ENCODE measurements at places on chromosomes 16 and 17.

DNA sequence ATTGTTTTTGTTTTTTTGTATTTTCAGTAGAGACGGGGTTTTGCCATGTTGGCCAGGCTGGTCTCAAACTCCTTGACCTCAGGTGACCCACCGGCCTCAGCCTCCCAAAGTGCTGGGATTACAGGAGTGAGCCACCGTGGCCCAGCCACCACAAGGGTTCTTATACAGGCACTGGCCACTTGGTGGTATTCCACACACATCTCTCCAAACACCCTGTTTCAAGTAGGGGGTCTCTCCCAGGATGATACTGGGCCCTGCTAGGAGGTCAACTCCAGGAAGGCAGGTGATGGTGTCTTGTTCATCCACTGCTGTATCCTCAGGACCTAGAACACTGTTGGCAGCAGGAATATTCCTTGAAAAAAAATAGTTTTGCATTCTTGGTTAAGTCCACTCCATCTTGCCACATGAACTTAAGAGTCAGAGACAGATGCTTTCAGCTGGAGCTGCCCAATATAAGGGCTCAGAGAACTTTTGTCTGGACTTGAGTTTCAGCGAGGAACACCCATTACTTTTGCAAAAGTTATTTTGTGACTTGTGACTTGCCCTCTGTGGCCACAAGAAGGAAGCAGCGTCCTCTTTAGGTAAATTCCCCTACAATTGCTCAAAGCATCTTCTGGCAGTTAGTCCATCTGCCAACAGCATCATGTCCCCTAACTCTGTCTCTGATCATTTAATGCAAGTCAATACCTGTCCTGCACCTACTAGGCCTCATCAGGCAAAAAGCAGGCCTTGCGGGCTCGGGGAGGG lies 7.4 kb upstream of the EEF2K start:
- H3K4me1 ChIP-seq, result peaks cover 32% of the 10 kb centered on the region
- no peaks in the 10 kb centered on the region for H3K27me3 ChIP-seq
- H3K27ac ChIP-seq, result peak overlapping the region; percentile 82
- no peak for DNase-seq
- no peaks in the 10 kb centered on the region for H3K36me3 ChIP-seq

DNA sequence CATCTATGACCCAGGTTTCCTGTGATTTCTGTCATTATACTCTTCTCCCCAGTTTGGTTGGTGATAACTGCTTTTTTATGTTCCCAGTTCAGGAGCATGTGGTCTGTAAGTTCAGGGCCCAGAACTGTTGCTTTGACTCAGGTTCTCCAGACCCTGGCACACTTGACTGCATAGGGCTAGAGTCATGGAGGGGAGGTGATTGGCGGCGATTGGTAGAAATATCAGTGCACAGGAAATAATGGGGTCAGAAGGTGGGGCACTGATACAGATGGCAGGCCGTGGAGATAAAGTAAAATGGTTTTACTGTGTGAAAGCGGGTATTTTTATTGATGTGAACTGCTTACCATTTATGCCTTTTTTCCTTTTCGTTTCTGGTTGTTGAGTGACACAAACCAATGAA lies 28.7 kb downstream of the TAC4 start:
- DNase-seq, result no peak
- H3K4me3 ChIP-seq, result no peak overlapping the region
- no peak overlapping the region for H3K27ac ChIP-seq
- peaks cover 75% of the 10 kb centered on the region for H3K36me3 ChIP-seq

GRCh38 chr16:23155445-23156049 lies 6.3 kb upstream of the USP31 start:
- DNase-seq, result no peak
- H3K36me3 ChIP-seq, result no peaks in the 10 kb centered on the region
- H3K27ac ChIP-seq, result no peak overlapping the region
- H3K4me3 ChIP-seq, result no peak overlapping the region
- no peaks in the 10 kb centered on the region for H3K27me3 ChIP-seq

- no peaks in the 10 kb centered on the region for H3K27me3 ChIP-seq
- peaks cover 6% of the 10 kb centered on the region for H3K36me3 ChIP-seq
- H3K27ac ChIP-seq, result no peak overlapping the region
- H3K4me1 ChIP-seq, result no peaks in the 10 kb centered on the region
- DNase-seq, result no peak
Observed at GRCh38 chr17:17765359-17766076, 71.3 kb downstream of the SREBF1 start.

GRCh38 chr16:9495824-9496223 lies 404.4 kb downstream of the HAPSTR1 start:
- H3K27ac ChIP-seq, result no peak overlapping the region
- H3K4me1 ChIP-seq, result no peaks in the 10 kb centered on the region
- H3K27me3 ChIP-seq, result no peaks in the 10 kb centered on the region
- H3K36me3 ChIP-seq, result no peaks in the 10 kb centered on the region
- no peak for DNase-seq
- H3K4me3 ChIP-seq, result no peak overlapping the region

DNA sequence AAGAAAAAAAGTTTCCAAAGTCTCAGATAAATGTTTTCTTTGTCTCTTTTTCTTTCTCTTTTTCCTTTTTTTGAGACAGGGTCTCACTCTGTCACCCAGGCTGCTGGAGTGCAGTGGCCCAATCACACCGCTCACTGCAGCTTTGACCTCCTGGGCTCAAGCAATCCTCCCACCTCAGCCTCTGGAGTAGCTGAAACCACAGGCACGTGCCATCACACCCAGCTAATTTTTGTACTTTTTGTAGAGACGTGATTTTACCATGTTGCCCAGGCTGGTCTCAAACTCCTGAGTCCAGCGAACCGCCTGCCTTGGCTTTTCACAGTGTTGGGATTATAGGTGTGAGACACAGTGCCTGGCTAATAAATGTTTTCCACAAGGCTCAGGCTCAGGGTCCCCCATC lies 53.3 kb upstream of the KSR1 start:
- H3K36me3 ChIP-seq, result no peaks in the 10 kb centered on the region
- H3K4me1 ChIP-seq, result no peaks in the 10 kb centered on the region
- H3K27ac ChIP-seq, result no peak overlapping the region
- no peaks in the 10 kb centered on the region for H3K27me3 ChIP-seq
- H3K4me3 ChIP-seq, result no peak overlapping the region
- no peak for DNase-seq

All from tibial artery (tissue), 4 donors.